ENCODE measurements at places on chromosomes 1 and 21.

DNA sequence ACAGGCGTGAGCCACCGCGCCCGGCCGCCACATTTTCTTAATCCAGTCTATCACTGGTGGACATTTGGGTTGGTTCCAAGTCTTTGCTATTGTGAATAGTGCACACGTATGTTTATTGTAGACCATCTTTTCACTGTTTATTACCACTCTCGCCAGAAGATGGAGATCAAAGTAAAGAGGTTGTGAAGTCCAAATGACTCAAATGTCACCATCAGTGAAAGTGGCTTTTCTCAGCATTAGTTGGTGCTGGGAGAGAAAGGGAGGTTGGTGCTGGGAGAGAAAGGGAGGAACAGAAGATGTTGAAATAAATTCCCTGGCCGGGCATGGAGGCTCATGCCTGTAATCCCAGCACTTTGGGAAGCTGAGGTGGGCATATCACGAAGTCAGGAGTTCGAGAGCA lies 10.4 kb upstream of the UHMK1 start:
- no peak for DNase-seq

- DNase-seq, result no peak
Measured at GRCh38 chr1:28421744-28422143, 52.2 kb downstream of the PHACTR4 start.

- DNase-seq, result peak; percentile 88
Measured at GRCh38 chr1:210584439-210585113, 255.9 kb downstream of the HHAT start.

DNA sequence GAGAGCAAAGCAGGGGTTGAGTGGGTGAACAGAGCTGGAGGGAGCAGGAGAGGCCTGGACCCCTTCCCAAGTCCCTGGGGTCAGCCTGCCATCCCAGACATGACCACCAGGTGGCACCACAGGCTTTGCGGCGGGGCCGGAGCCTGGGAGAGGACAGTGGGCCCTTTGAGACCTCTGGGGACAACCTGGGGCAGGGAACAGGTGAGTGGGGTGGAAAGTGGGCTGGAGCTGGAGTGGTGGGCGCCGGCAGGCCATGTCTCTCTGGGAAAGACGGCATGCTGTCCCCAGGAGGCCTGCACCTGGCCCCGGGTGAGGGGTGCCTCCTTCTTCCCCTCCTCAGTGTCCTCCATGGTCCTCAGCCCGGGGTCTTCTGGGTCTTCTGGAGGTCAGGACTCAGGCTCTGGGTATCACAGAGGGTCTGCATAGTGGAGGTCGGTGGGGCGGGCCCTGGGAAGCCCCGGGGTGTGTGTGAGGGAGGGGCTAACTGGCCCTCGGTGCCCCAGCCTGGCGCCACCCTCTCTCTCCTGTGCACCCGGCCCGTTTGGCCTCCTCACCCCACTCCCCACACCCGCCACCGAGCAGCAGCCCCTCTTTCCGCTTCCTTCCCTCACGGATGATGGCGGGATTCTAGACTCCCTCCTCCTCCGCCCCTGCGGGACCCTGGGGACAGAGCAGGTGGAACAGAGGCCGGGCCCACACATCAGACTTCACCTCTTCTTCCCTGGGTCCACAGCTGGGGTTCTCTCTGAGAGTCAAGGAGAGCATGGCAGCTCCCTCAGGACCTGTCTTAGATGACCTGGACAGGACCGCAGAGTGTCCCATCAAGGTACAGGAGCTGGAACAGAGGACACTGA lies 28.5 kb upstream of the PKP1 start:
- DNase-seq, result peak; percentile 69

GRCh38 chr1:54566438-54567141 lies 18.6 kb downstream of the ACOT11 start:
- DNase-seq, result no peak

- DNase-seq, result no peak
Measured at GRCh38 chr1:17002524-17002902, 9.2 kb downstream of the ATP13A2 start.

DNA sequence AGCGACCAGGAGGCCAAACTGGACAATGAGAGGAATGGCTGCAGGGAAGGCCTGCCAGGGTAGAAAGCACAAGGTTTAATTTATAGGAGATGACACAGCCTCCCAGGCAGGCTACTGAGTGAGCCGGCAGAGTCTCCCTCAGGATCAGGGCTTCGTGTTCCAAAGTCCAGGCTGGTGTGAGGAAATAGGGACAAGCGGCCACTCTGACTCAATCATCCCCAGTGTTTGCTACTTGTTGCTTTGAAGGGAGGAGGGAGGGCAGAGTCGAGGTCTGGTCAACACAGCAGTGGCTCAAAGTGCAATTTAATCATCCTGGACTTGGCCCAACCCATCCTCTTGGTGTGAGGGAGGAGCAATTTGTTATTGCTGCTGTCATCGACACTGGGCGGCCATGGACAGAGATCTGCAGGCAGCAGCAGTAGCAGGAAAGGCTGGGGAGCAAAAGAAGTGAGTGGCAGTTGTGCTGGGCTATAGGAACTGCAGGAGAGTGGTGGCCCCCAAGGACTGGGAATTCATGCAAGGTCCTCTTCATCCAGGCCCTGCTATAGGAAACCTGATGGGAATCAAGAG lies 27.5 kb downstream of the TBX15 start:
- DNase-seq, result no peak

GRCh38 chr21:42039911-42040351 lies 29.8 kb upstream of the ZBTB21 start:
- DNase-seq, result no peak

DNA sequence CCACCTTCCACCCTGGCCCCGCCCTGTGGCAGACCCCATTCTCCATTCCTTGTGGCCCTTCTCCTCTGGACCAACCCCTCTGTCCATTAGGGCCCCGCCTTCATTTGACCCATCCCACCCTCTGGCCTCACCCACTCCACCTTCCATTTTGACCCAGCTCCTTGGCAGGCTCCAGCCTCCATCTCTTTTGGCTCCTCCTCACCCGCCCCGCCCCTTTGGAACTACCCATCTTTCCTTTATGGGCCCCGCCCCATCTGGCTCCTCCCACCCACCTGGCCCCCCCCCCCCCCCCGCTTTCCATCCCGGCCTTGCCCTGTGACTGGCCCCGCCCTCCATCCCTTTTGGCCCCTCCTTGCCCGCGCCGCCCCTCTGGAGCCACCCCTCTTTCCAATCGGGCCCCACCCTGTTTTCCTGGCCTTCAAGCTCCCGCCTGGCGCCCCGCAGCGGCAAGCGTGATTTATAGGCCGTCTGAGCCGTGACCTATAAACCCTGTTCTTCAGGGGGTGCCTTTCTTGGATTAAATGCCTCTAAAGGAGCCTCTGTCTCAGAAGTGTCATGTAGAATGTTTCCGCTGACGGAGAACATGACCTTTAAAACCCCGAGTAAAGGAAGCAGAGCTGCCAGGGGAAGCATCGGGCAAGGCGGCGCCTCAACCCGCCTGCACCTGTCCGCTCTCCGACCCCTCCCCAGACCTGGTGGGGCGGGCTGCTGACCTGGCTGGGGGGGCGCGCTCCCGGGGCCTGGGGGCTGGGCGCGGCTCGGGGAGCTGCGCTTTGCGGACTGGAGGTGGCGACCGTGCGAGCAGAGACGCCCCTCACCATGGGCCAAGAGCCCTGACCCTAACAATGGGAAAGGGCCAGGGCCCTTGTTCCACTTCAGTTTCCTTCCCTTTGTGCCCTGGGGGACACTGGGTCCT lies 178.0 kb downstream of the CAMTA1 start:
- DNase-seq, result no peak

- no peak for DNase-seq
Measured at GRCh38 chr1:211261229-211261628, 2.1 kb downstream of the RCOR3 start.

GRCh38 chr21:44653656-44654575 lies 543 bp downstream of the KRTAP12-4 start:
- DNase-seq, result no peak

DNA sequence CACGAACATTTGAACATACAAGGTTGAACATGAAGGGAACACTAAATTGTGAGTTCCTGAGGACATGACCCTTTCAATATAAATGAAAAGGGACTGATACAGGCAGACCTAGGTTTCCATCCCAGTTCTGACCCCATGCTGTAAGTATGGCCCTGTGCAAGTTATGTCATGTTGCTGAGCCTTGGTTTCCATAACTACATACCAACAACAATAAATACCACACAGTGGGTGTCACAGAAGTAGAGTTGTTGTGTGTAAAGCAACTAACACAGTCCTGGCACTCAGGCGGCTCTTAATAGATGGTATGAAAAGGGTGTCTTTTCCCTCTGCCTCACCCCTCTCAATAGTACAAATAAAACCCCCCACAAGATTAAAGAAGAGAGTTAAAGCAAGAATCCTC lies 140.8 kb downstream of the LMX1A start:
- no peak for DNase-seq

DNA sequence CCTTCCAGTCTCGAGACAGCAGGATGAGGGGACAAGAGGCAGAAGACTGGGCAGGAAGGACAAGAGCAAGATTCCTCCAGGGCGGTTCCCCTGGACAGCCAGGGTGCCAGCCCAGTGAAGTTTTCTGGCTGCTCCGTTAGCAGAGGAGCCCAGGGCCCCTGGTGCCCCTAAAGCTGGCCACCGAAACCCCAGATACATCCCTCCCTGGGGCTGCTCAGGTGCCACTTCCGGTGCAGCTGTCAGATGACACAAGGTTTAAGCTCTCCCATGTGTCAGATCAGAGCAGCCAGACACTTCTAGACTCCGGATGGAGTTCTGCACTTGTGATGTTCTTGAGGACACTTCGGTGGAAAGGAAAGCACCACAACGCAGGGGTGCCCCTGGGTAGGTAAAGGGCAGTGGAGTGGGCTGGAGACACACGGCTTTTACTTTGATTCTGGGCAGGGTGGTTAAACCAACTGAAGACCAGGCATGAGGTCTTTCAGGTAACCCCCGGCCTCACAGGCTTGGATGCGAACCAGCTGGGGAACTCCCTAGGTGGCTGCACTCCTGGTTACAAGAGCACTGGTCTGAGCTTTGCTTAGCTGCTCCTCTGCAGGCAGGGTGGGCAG lies 85.7 kb downstream of the ITPKB start:
- DNase-seq, result no peak

GRCh38 chr1:23459338-23459757 lies 24.6 kb downstream of the ASAP3 start:
- DNase-seq, result no peak

DNA sequence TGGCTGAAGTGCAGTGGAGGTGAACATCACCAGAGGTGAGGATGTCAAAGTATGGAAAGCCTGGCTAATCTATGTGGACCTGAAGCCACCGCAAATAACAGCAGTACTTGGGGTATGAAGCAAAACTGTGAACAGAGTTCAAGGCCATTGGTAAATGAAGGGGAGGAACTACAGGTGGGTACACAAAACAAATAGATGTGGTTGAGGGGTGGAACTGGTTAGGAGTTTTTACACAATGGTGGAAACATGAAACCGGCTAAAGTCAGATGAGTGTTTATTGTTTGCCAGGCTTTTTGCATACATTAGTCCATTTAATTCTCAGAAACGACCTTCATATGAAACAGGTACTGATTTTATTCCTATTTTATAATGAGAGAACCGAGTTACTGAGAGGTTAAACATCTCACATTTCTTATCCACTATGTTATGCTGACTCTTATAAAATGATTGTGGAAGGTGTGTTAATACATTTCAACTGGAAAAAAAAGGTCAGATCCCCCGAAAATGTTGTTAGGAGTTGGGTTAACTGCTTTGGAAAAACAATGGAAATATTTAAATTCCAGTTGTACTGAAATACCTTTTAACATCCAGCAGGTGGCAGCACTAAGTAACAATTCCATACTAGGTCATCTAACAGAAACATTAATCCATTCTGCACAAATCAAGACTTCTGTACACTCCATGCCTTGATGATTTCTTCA lies 44.3 kb upstream of the GTF2B start:
- DNase-seq, result peak; percentile 59

DNA sequence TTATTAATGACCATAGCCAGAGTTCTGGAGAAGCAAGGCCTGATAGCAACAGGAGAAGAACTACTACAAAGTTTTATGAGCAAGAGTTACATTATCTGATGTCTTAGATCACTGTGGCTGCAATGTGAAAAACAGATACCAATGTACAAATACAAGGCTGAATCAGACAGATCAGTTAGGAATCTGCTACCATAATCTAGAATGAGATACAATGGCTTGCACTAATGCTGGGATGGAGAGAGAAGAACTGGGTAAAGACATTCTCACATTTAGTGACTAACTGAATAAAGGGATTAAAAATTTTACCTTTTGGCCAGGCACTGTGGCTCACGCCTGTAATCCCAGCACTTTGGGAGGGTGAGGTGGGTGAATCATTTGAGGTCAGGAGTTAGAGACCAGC lies 41.3 kb downstream of the ARID4B start:
- DNase-seq, result no peak

DNA sequence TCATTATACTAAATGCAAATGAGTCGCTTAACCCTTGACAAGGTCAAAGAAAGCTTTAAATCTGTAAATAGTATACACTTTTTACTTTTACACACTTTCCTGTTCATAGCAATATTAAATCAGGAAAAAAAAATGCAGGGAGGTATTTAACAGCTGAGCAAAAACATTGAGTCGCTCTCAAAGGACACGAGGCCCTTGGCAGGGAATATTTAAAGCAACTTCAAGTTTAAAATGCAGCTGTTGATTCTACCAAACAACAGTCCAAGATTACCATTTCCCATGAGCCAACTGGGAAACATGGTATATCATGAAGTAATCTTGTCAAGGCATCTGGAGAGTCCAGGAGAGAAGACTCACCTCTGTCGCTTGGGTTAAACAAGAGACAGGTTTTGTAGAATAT lies 62.7 kb downstream of the CAPN2 start:
- DNase-seq, result peak; percentile 52

GRCh38 chr1:24413350-24414163 lies at the start of gene STPG1:
TSS of gene STPG1 (minus strand) at chr1:24413782. CDS start at chr1:24401388, 12,394 bp downstream.
- DNase-seq, result peak; percentile 93

GRCh38 chr1:60073605-60074278 lies at the start of gene C1orf87:
TSS of gene C1orf87 (minus strand) at chr1:60073770. CDS start at chr1:60072643, 1,127 bp downstream.
- peak; percentile 17 for DNase-seq

DNA sequence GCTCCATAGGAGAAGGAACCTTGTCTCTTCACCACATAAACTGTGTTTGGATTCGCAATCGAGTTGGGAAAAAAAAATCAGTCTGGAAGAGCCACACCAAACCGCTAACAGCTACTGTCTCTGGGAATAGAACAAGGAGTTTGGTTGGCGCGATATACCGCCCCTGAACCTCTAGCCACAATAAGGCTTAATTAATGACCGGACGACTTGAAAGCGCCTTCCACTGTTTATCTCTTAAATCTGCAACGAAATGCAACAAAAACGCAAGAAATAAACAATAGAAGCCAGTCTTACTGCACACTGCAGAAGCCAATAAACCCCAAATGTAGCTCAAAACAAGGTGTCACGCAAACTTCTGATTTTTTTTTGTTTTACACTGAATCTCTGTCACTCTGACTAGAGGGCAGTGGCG lies 10.9 kb downstream of the BTBD19 start:
- DNase-seq, result no peak
